WTC11 (cell line): ENCODE measurements at places on chromosomes 16 and 17.

GRCh38 chr16:50251375-50252081 lies 14.8 kb upstream of the ADCY7 start:
- no peak for DNase-seq

GRCh38 chr16:11914210-11915113 lies 1.3 kb downstream of the GSPT1 start:
- peak; percentile 19 for DNase-seq

- peak; percentile 94 for DNase-seq
Measured at GRCh38 chr17:19362277-19363113, at the start of gene B9D1. Gene B9D1 (minus strand): TSS chr17:19362723. CDS start chr17:19362569, 154 bp downstream.

DNA sequence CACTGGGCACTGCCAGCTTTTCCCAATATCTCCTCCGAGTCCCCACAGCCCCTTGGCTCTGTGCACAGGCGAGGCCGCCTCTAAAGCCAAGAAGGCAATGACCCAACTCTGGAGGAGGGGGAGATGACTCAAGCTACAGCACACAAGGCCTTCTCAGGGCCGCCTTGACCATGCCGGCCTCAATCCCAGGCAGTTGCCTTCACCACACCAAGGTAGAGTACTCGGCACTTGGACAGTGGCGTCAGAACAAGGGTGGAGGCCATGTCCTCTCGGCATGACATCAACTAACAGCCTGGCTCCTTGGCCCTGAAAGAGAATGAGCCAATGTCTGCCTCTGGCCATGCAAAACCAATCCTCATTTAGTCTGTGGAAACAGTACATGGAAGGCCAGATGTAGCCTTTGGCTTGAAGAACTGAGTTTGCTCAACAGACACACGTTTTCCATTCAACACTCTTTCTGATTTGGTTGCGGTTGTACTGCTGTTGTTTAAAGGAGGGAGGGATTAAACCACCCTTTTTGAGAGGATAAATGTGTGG lies 139.6 kb downstream of the XYLT1 start:
- DNase-seq = no peak

DNA sequence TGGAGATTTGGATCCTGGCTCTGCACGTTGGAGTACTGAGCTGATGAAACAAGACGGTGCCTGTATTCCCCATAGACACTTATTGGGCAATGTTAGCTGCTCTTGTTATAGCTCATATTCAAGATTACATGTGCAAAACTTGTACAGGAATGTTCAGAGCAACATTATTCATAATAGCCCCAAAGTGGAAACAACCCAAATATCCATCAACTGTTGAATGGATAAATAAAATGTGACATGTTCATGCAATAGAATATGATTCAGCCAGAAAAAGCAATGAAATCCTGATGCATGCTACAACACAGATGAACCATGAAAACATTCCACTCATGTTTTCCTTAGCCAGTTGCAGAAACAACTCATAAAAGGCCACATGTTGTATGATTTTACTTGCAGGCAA lies 5.7 kb upstream of the SDR42E1 start:
- DNase-seq = no peak

- DNase-seq = no peak
Measured at GRCh38 chr16:55120826-55121225, 190.2 kb downstream of the IRX5 start.

- no peak for DNase-seq
Measured at GRCh38 chr17:73323409-73324159, 11.8 kb upstream of the CDC42EP4 start.

DNA sequence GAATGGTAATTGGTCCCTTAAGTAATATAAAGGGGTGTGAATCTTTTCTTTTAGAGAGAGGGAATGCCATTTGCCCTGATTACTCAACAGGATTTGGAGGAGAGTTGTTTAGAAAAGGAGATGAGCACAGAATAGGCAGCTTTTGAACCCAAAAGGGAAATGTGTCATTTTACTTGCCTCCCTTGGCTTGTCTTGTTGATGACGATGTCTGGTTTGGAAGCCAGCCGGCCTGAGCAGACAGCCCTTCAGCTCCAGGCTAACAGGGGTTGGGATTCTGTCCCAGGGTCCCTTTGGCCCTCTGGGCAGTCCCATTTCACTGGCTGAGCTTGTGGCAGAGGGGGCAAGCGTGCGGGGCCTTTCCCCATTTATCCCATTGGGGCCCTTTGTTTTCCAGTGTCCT lies 22.3 kb upstream of the PRKAR1A start:
- DNase-seq = no peak

GRCh38 chr17:78329263-78330059 lies 30.4 kb downstream of the SOCS3 start:
- DNase-seq = no peak
